ENCODE measurements at places on chromosomes 16 and 17.

GRCh38 chr17:28484296-28484695 is 10.9 kb downstream of the SLC13A2 start:
- DNase-seq: no peak

DNA sequence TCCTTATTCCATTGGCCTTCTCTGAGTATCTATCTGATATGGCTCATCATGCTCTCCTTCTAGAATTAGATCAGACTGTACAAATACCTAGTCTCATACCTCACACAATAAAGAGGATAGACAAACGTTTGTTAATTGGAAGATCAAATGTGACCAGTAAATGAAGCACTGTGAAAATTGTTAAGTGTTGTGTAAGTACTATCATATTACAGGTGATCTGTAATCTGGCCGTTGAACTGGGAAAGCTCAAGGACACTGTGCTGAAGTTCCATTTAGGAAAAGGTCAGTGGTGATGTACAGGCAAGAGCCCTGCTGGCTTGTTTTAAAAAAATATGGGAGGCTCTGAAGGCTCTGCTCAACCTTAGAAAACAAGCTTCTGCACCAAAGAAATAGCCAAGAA is 38.5 kb upstream of the CORO6 start:
- no peak for DNase-seq

- DNase-seq: no peak
Measured at GRCh38 chr16:78509965-78510364, 410.5 kb downstream of the WWOX start.

- no peak for DNase-seq
Measured at GRCh38 chr17:13460261-13461000, 141.3 kb downstream of the HS3ST3A1 start.

DNA sequence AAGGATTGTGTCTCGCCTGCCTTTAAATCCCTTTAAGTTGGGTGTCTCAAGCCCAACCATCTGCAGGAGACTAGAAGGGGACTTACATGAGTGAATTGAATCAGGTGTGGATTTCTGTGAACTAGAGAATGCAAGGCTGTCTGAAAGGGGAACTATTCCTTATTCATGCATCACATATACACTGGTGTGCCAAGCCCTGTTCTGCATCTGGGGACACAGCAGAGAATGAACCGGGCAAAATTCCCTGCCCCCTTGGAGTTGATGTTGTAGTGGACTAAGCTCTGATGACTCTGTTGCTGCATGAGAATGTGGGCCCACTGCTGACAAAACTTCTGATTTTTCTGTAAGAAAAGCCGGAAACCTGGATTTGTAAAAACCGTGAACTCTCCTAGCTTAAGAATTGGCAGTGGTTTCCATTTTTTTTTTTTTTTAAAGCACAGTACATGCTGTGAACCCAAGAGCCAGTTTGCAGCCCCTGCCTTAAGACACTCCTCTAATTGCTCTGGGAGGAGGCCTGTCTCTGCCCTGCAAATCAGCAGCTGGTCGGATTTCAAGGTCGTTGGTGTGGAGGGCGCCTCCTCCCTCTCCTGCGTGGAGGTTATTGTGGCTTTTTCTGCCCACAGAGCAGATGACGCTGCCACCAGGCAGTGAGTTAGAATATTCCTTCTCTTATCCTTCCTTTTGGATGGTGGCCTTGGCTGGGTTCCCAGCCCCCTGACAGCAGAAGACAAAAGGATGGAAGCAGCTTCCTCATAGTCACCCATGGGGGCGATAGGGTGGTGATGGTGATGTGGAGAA is 131.0 kb downstream of the PRKCB start:
- no peak for DNase-seq

DNA sequence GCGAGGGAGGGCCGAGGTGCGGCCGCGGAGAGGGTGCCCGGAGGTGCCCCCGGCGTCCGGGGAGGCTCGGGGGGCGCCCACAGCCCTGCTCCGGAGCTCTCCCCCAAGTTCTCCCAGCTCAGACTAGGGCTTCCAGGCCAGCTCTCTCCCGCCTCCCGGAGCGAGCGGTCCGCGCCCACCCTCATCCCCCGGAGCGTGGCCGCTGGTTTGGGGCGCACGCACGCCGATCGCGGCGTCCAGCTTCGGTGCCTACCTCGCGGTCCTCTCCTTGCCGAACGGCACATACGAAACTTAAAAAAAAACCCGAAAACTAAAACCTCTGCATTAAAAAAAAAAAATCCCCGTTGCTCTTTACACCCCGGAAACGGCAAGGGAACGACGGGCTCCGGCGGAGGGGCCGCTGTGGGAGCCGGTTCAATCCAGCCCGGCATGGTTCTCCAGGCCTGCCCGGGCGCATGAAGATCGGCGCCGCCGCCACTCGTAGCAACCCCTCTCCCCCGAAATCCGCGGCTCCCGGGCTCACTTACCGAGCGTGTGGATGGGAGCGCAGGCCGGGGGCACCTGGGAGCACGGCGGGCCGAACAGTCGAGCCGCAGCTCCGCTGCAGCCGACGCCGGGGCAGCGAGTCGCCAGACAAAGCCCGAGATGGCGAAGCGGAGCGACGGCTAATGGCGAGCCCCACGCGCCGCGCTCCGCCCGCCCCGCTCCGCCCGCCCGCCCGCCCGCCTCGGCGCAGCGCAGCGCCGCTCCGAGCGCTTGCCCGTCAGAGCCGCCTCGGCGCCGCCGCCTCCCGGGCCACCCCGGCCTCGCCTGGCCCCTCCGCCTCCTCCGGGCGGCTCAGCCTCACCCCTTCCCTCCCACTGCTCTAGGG is 973 bp upstream of the UBTF start:
- no peak for DNase-seq

- no peak for DNase-seq
Measured at GRCh38 chr16:920717-921116, 50.1 kb downstream of the LMF1 start.

- peak; percentile 15 for DNase-seq
Measured at GRCh38 chr16:69329369-69330285, 761 bp downstream of the PDF start.

GRCh38 chr17:50058296-50058953 is 2.5 kb downstream of the ITGA3 start:
- no peak for DNase-seq

- no peak for DNase-seq
Measured at GRCh38 chr17:21378553-21378952, 2.4 kb downstream of the KCNJ12 start.

GRCh38 chr17:47840742-47841487 is at the start of gene SCRN2:
TSS of gene SCRN2 (minus strand) at chr17:47841273. CDS start at chr17:47840843, 430 bp downstream.
- DNase-seq: peak; percentile 81
